ENCODE measurements at places on chromosomes 11 and 22.

DNA sequence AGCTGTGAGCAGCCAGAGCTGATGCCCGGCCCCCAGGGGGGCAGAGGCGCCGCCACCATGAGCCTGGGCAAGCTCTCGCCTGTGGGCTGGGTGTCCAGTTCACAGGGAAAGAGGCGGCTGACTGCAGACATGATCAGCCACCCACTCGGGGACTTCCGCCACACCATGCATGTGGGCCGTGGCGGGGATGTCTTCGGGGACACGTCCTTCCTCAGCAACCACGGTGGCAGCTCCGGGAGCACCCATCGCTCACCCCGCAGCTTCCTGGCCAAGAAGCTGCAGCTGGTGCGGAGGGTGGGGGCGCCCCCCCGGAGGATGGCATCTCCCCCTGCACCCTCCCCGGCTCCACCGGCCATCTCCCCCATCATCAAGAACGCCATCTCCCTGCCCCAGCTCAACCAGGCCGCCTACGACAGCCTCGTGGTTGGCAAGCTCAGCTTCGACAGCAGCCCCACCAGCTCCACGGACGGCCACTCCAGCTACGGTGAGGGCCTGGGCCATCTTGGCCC lies 6.1 kb downstream of the CDC42EP1 start:
- DNase-seq: peak; percentile 68

DNA sequence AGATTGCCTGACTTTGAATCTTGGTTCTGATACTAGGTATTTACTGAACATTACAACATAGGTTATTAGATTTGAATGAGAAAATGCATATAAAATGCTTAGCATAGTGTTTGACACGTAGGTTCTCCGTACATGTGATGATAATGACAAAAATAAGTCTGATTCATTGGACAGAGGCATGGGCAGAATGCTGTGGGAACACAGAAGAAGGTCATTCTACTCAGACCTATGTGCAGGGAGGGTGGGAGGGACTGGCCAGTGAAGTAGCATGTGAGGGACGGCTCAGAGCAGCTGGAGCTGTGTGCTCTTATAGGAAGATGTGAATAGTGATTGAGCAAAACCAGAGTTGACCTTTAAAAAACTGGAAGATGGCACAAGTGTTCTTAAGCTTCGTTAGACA lies 256.8 kb upstream of the RAG2 start:
- no peak for DNase-seq

- DNase-seq: no peak
Measured at GRCh38 chr11:2671748-2672147, 28.0 kb downstream of the KCNQ1OT1 start.

DNA sequence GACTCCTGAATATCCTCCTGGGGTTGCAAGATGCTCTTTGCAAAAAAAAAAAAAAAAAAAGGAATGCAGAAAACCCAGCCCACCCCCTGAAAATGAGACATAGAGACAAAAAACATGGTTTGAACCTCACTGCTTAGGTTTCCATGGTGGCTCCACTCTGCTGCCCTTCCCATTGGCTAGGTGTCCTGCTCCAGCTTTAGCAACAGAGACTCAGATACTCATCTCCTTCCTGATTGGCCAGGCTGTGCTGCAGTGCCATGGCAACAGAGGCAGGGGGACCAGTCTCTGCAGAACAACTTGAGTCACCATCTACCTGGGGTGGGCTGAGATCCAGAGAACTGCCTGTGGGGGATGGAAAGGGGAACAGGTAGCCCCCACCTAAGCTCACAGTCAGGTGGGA lies 17.4 kb upstream of the YWHAH start:
- no peak for DNase-seq

GRCh38 chr11:2097356-2097997 lies 41.7 kb downstream of the IGF2 start:
- DNase-seq: no peak

- no peak for DNase-seq
Measured at GRCh38 chr11:102239911-102240310, 77.4 kb upstream of the BIRC3 start.

DNA sequence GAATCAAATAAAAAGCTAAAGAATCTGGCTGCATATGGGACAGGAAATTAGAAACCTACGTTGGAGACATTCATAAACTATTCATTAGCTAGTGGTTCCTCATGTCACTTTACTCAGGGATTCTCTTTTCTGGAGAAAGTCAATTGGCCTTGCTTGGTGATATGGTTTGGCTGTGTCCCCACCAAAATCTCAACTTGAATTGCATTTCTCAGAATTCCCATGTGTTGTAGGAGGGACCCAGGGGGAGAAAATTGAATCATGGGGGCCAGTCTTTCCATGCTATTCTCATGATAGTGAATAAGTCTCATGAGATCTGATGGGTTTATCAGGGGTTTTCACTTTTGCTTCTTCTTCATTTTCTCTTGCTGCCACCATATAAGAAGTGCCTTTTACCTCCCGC lies 91.2 kb upstream of the CD44 start:
- no peak for DNase-seq

DNA sequence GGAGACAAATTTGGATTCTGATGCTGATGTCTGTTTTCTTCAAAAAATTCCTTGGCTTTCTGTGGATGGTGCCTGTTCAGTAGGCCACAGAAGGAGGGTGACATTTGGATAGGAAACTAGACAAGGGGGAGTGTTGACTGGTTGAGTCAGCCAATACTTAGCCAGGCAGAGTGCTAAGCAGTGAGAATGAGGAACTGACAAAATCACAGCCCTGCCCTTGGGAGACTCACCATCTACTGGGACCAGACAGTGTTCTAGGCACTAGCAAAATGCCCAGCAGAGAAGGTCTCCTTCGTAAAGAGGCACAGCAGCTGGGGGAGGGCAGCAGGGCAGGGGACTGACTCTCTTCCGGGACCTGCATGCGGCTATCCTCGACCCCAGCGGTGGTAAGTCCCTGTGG lies 190.2 kb downstream of the DSCAML1 start:
- DNase-seq: no peak

DNA sequence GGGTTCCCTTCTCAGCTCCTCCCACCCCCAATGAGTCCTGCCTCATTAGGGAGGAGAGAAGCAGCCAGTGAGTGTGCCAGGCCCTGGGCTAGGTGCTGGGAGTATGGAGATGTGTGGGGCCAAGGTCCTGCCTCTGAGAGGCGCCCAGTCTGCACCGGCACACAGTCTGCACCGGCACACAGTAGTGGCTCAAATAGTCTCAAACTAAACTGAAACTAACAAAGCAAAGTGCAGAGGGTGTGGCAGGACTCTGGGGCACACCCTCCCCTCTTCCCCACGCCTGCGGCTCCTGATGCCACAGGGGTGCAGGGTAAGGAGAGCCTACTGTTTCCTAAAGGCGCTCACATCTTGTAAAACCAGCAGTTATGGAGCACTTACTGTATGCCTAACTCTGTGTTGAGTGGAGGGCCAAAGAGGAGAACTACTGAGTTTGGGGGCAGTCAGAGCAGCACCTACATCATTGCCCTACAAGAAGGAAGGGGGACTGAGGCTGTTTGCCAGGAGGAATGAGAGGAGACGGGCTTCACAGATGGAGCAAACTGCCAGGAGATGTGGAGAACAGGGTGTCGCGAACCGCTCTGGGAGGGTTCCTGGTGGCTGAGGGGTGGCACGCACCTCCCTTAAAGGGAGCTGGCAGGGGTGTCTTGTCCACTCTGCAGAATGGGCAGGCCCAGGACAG lies 939 bp upstream of the SH3BP1 start:
- peak; percentile 66 for DNase-seq

Data from activated CD4-positive, alpha-beta T cell treated with anti-CD3 and anti-CD28 coated beads for 36 hours (primary cell).